Activated CD4-positive, alpha-beta T cell treated with anti-CD3 and anti-CD28 coated beads, Interleukin-2, amount 50 U/mL, for 4 hours (primary cell): ENCODE measurements at places on chromosomes 11 and 22.

- peak; percentile 61 for DNase-seq
Measured at GRCh38 chr11:57567515-57568329, at the start of gene UBE2L6. UBE2L6 (minus strand) TSS chr11:57567672; CDS start chr11:57567611, 61 bp downstream.

GRCh38 chr22:26619510-26619909 lies 1.7 kb upstream of the CRYBB1 start:
- no peak for DNase-seq

- no peak for DNase-seq
Measured at GRCh38 chr22:38050720-38051119, 6.5 kb upstream of the PICK1 start.

DNA sequence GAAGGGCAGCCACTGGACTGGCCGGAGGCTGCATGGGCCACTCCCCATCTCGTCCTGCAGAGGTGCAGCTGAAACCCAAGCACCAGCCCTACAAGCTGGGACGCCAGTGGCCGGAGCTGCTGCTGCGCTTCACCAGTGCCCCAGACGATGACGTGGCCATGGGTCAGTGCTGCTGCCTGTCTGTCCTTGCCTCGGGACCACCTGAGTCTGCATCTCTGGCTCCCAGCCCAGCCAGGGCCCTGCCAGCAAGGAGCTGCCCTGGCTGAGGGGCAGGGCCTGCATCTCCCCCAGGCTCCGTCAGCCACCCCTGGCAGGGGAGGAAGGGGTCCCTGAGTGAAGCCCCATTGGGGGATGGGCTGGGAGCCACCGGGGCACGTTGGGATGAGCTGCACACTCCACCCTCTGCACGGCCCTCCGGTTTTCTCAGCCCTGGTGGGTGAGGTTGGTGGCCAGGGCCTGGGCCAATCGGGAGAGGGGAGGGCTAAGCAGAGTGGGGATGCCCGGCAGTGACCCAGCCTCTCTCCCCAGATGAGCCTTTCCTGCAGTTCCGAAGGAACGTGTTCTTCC lies 7.2 kb downstream of the FRMD8 start:
- DNase-seq, result no peak

- DNase-seq, result no peak
Measured at GRCh38 chr22:33034753-33035152, 23.4 kb downstream of the SYN3 start.

GRCh38 chr11:66843776-66844495 lies 695 bp downstream of the RCE1 start:
- no peak for DNase-seq

DNA sequence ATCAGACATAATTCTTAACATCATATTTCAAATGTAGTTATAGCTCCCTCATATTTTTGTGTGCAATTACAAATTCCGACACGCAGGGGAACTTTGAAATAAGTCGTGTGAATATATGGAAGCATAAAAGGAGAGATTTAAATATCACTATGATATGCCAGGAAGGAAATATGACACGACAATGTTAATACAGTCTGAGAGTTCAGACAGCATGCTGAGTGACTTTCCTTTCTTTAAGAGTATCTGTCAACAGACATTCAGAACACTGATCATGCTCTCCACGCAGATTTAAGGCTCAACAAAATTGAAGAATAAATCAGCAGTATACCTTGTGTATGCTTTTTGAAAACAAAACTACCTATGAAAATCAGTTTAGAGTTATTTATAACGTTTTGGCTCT lies 232.6 kb upstream of the CARD18 start:
- no peak for DNase-seq

DNA sequence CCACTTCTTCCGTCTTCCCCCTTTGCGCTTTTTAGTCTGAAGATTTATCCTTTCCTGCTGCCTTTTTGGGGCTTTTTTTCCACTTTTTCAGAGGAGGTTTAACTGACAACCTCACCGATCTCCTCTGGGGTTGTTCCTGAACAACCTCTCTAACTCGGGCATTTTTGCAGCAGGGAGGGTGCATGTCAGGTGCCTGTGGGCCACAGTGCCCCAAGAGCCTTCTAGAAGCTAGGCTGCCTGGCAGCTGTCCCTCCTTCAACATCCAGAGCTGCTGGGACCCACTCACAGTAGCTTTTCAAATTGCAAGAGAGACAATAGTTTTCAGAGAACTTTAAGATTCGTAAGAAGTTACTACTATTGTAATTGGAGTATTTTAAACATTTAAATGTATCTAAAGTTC lies 1112.4 kb upstream of the CNTN5 start:
- no peak for DNase-seq

DNA sequence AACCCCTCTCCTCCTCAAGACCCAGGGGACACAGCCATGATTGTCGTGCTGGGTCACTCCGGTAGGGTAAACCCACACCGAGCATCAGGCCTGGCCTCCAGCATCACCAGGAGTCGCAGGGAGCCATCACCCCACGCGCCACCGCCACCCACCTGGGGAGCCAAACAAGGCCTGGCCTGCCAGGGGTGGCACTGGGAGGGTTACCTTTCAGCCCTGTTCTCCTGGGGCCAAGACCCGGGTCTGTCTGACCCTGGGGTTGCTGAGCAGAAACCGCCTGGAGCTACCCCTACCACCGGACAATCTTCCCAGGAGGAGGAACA lies 39.3 kb upstream of the NNMT start:
- DNase-seq, result no peak

DNA sequence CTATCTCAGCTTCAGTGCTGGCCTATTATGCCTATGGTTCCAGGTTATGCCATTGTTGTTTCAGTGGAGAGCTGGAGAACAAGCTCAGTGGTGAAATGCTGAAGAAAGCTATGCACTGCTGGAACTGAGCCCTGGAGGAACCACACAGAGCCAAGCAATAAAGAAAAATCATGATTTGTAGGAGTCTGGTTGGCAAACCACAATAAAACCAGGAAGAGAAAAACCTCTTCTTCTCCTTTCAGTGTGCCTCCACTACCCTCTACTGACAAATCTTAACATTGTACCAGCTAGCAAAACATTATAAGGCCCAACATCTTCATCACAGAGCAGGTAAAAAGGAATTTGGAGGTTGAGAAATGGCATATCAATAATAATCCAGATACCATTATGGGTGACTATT lies 5.3 kb downstream of the OR51F2 start:
- no peak for DNase-seq

DNA sequence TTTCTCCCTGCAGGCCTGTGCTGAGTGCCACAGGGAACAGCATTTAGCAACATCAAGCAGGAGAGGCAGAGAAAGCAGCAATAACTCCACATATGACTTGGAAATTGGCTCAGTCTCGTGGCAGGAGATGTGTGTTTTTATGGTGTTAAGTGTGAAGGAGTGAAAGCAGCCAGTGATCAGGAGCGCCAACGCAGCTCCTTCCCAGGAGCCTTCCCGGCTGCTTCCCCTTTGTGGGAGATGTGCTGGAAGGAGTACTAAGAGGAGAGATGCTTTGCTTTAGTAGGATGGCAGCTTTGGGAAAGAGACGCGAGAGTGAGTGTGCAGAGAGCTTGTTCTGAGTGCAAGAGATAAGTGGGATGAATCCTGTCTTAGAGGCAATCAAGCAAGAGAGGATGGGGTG lies 54.7 kb upstream of the KIRREL3 start:
- no peak for DNase-seq

- no peak for DNase-seq
Measured at GRCh38 chr11:119886667-119887230, 157.7 kb upstream of the NECTIN1 start.

- no peak for DNase-seq
Measured at GRCh38 chr11:134572741-134573675, 161.0 kb upstream of the B3GAT1 start.

GRCh38 chr11:118169300-118170140 lies 6.9 kb downstream of the SCN2B start:
- DNase-seq, result no peak

GRCh38 chr22:25637672-25638071 lies 73.2 kb downstream of the GRK3 start:
- no peak for DNase-seq

GRCh38 chr11:65559535-65559934 lies 1.4 kb upstream of the LTBP3 start:
- no peak for DNase-seq

GRCh38 chr22:48744967-48745841 lies 1082.5 kb downstream of the BRD1 start:
- DNase-seq, result no peak

DNA sequence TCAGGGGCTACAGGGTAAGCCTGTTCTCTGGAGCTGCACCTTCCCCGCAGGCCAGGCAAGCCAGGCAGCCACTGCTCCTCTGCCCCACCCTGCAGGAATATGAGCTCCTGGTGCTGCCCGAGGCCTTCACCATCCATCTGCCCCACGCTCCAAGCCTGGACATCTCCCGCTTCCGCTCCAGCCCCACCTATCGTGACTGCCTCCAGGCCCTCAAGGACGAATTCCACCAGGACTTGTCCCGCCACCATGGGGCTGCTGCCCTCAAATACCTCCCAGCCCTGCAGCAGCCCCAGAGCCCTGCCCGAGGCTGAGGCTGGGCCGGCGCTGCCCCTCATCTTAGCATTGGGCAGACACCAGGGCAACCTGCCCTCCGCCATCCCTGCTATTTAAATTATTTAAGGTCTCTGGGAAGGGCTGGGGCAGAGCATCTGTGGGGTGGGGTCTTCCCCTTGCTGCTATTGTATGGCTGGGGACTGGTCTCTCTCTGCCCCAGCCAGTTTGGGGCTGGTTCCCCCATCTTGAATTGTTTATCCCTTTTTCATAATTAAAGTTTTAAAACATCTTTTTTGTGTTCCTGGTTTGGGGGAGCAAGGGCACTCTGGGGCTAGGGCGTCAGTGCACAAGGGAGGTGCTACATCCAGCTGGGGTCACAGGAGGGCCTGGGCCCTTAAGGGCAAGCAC lies 6.2 kb downstream of the LARGE2 start:
- no peak for DNase-seq

DNA sequence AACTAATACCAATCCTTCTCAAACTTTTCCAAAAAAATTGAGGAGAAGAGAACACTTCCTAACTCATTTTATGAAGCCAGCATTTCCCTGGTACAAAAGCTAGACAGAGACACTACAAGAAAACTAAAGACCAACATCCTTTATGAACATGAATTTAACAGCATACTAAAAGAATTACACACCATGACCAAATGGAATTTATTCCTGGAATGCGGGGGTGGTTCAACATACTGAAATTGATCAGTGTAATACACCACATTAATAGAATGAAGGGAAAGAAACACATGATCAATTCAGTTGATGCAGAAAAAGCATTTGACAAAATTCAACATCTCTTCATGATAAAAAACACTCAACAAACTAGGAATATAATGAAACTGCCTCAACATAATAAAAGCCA lies 148.1 kb downstream of the WNT7B start:
- DNase-seq, result no peak

DNA sequence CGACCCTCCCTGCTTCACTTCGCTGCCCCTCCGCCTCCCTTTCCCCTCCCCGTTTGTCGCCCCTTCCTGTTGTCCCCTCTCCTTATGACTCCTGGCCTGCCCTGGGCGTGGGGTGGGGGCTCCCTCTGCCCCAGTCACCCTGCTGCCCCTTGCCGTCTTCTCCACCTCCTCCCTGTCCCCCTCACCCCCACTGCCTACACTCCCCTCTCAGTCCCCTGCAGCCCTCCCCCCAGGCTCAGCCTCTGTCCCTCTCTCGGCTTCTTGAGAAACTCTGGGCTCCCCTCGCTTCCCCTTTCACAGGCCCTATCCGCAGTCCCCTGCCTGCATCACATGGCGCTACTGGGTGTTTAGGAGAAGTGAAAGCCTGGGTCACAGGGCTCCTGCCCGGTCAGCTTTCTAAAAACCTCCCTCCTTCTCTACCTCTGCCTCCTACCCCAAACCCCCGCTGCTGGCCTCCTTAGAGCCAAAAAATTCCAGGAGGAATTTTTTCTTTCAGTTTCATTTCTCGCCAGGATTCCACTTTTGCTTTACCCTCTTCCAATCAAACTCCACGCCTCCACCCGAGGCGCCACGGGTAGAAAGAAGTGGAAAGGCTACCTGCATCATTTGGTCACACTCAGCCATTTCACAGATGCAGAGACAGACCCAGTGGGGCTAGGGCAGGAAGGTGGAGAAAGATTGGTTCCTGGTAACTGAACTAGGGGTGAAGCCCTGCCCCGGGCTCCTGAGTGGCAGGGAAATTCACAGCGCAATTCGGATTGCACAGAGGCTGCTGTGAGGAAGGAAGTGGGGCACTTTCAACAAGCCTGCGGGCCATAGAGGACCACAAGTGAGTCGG lies at the start of gene SLC15A3:
Gene SLC15A3, minus strand, starts transcription at position 273 of the 838 bp plus-strand sequence. CDS start 625 bp downstream, outside the sequence.
- DNase-seq, result peak; percentile 26

DNA sequence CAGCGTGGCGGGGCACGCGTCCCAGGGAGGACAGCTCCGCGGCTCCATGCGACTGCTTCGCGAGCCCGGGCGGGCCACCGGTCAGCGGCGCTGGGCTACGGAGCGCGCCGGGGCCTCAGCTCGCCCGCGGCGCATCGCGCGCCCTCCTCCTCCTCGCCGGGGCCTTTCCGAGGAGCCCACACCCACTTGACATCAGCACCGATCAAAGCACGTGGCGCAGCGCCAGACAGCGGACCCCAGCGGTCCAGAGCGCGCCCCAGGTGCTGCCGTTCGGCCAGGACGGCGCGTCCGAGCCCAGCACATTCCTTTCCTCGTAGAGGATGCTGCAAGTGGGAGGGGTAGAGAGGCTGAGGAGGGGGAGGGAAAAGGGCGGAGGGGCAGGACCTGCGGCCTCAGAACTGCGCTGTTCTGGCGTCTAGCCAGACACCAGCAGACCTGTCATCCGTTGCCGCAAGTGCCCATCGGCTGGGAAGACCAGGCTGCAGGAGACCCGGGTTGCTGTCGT lies 88.6 kb downstream of the PLEKHA7 start:
- DNase-seq, result no peak

GRCh38 chr11:2789791-2790567 lies 90.2 kb upstream of the KCNQ1OT1 start:
- no peak for DNase-seq

DNA sequence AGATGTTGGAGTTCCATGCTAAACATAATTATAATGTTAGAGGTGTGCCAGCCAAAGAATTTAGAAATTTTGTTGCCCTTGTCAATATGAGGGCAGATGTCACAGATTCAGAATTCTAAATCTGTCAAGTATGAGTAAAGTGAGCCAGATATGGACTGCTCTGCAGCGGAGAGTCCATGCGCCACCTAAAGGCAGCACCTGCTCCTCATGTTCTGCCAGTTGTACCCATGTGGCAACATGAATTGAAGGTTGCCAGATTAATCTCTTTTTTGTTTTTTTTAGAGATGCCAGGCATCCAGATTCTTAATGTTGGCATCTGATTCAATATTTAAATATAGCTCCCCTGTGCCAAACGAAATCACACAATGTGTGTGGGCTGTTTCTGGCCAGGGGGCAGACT lies 678.6 kb upstream of the ANO5 start:
- no peak for DNase-seq

GRCh38 chr11:70298243-70298915 lies 27.9 kb downstream of the PPFIA1 start:
- no peak for DNase-seq

DNA sequence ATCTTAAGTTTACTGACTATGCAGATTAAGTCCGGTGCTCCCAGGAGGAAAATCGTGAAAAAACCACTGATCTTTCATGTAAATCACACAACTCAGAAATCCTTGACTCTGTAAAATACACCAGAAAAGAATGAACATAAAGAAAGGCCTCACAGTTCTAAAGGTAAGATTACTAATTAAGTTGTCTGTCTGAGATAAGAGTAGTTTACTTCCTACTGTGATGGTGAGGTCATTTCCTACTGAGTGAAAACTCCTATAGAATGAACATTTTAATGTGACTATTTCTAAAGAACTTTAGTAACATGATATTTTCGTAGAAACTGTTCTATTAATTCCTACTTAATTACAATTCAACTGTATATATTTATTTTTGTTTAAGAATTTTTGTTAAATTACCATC lies 774.4 kb upstream of the CHORDC1 start:
- DNase-seq, result no peak
